ENCODE measurements at places on chromosomes 1 and 21.
A peak's percentile ranks its signal among the peaks of the same experiment; 100 is the strongest.

- no peak for DNase-seq
Observed at GRCh38 chr1:212203630-212204029, 81.6 kb upstream of the PPP2R5A start.

DNA sequence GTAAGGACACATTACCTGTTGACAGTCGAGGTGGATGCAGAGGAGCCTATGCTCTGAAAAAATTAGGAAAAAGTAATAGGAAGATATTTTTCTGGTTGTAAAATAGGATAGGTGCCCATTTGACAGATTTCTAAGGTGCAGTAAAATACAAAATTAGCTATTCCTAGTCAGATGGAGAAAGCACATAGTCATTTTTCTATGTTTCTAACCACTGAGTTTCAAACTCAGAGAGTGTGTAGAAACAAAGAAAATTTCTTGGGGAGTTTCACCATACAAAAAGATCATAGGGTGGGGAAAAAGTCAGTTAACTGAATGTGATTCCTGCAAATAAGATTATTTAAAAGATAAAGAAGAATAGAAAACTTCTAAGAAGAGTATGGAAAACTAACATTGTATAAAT, 666.9 kb downstream of the KCNT2 start:
- no peak for DNase-seq

DNA sequence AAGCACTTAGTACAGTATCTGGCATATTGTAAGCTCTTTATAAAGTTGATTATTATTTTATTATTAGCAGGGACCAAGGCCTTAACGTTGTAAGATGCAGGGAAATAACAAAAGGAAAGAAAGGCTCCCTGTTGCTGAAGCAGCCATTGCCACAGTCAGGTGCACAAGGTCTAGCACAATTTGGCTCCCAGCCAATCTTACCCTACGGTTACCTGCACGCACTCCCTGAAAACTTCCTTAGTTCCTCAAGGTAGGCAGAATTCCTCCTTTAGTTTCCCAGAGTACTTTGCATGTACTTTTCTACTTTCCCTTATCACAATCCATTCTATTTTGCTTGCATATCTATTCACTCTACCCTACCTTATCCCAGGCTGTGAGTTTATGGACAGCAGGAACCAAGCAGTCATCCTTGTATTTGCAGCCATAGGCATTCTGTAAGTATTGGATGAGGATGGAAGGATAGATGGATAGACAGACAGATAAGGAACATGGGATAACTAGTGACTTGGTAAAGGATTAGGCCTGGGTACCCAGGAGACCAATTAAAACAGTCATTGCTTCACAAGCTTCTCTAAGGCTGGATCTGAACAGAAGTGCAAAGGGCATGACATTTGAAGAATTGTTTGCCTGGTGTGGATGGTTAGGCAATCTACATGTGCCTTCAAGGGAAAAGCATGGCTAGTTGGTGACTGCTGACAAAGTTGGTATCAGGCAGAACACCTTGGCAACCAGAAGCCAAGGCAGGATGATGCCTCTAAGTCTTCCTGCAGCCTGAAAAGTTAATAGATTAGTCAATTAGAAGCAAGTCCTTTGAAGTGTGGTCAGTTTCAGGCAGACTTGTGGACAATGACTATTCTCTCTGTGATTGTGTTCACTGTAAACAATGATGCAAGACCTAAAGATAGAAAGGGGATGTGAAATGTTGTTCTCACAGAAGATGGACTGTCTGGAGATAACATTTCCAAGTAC, 20.8 kb upstream of the JAK1 start:
- peak; percentile 23 for DNase-seq

GRCh38 chr21:14056771-14057191, 154.0 kb downstream of the LIPI start:
- DNase-seq, result no peak

DNA sequence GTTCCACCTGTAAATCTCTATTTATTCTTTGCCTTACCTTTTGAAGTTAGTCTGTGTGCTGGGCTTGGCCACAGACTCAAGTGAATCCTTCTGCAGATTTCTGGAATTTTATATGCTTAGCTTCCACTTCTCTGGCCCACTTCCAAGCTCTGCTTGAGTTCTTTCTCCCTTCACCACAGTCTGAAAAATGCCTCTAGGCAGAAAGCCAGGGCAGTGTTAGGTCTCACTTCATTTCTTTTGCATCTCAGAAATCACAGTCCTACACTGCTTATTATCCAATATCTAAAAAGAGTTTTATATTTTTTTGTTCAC, 48.9 kb downstream of the INKA2 start:
- DNase-seq, result peak; percentile 98

DNA sequence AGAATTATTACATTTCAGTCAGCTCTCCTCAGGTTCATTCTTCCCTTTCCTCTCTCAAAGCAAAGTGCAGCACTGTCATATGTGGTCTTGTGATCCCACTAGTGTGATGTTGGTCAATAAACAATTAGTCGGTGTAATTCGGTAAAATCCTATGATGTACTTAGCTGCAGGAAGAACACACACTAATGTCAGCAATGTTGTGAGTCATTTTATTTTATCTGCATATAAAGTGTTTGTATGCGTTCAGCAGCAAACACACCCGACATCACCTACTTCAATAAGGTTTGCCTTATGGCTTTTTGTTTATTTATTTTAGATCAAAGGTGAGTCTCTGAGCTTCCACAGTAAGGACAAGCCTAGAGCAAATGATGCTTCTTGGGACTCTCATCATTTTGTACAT, 47.8 kb downstream of the PTPN14 start:
- DNase-seq, result no peak

DNA sequence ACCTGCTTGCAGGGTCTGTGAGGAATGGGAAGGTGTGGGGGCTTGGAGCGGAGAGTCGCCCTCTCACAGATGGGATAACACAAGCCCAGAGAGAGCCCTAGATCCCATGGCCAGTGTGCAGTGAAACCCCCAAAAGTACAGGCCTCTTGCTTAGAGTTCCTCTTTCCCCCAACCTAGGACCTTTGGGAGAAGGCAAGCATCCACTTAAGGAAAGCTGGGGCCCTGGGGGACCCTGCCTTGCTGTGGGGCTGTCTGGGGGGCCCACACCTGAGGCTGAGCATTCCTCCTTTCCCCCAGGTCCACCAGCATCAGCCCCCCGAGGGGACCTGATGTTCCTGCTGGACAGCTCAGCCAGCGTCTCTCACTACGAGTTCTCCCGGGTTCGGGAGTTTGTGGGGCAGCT, 1.1 kb downstream of the VWA1 start:
- no peak for DNase-seq

DNA sequence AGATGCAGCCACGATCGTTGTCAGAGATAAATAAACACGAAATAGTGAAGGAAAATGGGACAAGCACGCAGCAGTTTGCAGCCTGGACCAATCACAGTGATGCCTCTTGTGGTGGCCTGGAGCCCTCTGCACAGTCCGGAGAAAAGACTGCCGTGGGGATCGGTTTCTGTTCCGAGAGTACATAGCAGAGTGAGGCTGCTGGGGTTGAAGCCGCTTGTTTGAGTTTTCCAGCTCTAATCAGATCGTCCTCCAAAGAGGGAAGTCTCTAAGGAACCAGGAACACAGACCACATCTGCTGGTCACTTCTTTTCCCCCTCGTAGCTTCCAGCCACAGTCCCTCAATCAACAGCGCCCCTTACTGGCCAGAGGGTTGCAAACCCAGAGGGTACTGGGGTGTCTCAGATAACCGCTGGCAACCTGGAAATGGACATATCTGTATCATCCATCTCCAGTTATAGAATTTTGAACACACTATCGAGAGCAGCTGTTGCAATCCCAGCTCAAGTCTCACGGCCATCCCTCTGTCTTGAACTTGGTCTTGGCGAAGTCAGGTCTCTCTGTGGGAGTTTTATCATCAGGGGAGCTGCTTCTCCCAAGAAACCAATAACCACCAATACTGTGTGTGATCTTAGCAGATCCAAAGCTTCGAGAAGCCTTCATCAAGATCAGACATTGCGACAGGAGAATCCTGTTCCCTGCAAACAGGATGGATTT, 57.4 kb downstream of the OLIG1 start:
- DNase-seq, result peak; percentile 69

GRCh38 chr21:45220714-45221490, 66.8 kb downstream of the POFUT2 start:
- no peak for DNase-seq

DNA sequence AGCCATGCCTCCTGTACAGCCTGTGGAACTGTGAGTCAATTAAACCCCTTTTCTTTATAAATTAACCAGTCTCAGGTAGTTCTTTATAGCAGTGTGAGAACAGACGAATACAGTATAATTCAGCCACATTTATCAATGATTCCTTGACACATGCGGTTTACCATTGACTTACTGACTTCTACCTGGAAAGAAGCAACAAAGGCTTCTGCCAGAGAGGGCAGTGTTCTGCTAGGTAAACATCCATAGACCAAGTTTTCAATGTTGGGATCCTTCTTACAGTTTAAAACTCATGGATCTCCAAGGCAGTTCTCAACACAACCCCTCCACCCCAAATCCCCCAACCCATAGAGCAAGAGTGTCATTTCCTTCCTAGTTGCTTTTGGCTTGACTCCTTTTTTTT, 150.6 kb downstream of the ZNF648 start:
- no peak for DNase-seq

GRCh38 chr1:181135815-181136737, 47.6 kb downstream of the IER5 start:
- DNase-seq, result peak; percentile 87

DNA sequence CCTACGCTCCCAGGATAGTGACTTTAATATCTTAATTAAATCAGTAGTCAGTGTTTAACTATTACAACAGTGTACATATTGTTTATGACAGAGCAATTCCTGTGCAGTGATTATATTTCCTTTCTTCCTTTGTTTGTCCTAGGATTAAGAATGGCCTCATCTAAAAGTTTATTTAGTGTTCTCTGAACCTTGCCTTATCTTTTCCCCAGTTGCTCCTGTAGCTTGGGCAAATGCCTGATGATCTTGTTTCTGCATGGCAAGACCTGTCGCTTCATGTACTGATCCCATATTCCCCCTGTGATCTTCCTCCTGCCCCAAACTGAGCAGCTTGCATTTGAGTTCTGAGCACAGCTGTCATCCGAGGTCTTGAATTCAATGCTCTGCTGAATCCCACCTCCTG, 69.1 kb upstream of the STUM start:
- DNase-seq, result no peak

DNA sequence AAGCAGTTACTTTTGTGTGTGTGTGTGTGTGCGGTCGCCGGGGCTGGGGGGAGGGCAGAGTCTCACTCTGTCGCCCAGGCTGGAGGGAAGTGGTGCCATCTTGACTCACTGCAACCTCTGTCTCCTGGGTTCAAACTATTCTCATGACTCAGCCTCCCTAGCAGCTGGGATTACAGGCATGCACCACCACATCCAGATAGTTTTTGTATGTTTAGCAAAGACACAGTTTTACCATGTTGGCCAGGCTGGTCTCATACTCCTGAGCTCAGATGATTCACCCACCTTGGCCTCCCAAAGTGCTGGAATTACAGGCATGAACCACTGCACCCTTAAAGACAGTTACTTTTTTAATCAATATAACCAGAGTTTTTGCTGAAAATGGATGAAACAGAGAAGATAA, 207.0 kb downstream of the PTPRC start:
- no peak for DNase-seq

GRCh38 chr1:19644681-19645410, 735 bp downstream of the NBL1 start:
- DNase-seq, result peak; percentile 66

DNA sequence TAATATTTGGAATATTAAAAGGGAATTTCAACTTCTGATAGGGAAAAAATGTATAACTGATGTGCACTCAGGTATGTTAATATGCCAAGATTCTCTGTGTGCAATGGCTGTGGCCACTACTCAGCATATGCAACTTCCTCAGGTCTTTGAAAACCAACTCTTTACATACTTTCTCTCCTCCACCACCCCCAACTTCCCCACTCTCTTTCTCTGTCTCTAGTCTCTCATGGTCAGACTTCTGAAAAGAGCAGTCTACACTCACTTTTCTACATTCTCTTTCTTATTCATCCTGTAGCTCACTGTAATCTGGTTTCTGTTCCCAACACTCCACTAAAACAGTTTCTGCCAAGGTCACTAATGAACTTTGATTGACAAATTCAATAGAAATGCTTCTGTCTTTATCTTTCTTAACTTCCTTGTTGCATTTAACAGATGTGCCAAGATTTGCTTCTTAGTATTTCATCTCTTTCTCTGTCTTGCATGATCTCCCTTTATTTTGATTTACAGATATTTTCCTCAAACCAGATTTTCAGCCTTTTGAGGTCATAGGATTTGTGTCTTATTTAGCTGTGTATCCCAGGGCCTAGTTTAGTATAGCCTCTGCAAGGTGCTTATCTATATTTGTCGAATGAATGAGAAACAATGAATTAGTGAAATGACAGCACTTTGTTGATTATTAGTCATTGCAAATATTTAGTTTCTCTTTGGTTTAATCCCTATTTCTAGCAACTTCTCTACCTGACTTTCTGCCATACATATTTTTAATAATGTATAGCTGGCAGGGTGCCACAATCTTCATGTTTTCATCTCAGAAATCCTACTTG, 168.9 kb downstream of the LMO4 start:
- no peak for DNase-seq

DNA sequence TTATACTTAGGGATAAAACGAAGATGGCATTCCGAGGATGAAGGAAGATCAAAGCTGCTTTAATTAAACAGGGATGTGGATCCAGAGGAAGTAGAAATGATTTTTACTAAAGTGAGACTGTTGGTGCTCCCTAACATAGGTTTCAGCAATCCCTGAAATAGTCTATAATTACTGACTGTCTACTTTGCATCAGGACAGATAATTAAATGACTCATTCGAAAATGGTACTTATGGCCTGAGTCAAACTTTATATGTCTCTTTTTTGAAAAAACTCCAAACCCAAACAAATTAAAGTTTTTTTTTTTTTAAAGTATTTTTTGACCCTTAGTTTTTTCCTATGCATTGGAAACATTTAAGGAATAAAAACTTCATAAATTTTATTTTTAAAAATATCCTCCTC, 90.3 kb downstream of the LYST start:
- DNase-seq, result no peak

DNA sequence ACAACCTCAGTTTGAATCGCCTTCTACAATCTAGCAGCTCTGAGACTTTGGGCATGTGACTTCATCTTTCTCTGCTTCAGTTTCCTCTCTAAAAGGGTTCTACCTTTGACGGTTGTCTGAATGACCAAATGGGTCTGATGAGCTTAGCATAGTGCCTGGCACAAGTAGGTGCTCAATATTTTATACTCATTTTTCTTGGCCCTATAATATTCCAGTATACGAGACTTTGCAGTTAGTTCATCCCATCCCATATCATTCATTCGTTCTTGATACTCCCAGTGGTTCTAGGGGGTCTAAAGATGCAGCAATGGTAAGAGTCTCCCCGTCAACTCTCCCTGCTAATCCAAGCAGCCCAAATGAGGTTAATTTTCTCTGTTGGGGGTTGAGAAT, 67.6 kb downstream of the ALPL start:
- DNase-seq, result no peak

- no peak for DNase-seq
Observed at GRCh38 chr1:233442026-233442780, 114.7 kb downstream of the MAP3K21 start.

Data from adipocyte (in vitro differentiated cells).